ENCODE measurements at places on chromosomes 16 and 17.

- no peak for DNase-seq
Observed at GRCh38 chr16:86946396-86946795, 368.0 kb downstream of the FOXL1 start.

DNA sequence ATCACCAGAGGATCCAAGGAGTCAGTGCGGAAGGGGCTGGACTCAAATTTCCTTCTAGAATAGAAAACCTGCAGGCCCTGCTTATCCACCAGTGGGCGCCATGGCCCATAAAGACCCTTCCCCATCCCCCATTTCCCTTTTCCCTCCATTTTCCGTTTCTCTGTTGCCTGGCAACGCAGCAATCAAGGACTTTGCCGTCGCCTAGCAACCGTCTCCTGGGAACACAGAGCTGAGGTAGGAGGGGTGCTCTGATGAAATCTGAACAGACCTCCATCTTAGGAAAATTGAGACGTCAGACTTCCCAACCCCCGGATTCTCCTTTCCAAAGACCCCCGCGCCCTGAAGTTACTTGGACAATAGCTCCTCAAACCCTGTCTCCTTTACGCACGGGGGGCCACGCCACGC is 5.7 kb downstream of the DLG4 start:
- DNase-seq: no peak

GRCh38 chr16:1414532-1415260 is at the start of gene UNKL:
Gene UNKL (minus strand): TSS chr16:1414704. CDS start chr16:1414691, 13 bp downstream.
- peak; percentile 85 for DNase-seq

DNA sequence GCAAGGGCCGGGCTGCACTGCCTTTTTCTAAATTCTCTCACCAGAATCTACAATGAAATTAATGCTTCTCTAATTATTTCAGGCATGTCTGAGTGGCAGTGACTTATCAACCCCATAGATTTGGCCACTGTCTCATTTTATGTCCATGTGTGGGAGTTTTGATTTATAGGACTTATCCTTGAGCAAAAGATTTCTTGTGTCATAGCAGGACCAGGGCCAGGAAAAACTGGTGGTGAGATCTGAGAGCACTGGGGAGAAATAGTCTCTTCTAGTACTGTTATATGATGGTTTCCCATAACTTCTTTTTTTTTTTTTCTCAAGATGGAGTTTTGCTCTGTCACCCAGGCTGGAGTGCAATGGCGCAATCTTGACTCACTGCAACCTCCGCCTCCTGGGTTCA is 1.5 kb upstream of the KRT23 start:
- DNase-seq: no peak

DNA sequence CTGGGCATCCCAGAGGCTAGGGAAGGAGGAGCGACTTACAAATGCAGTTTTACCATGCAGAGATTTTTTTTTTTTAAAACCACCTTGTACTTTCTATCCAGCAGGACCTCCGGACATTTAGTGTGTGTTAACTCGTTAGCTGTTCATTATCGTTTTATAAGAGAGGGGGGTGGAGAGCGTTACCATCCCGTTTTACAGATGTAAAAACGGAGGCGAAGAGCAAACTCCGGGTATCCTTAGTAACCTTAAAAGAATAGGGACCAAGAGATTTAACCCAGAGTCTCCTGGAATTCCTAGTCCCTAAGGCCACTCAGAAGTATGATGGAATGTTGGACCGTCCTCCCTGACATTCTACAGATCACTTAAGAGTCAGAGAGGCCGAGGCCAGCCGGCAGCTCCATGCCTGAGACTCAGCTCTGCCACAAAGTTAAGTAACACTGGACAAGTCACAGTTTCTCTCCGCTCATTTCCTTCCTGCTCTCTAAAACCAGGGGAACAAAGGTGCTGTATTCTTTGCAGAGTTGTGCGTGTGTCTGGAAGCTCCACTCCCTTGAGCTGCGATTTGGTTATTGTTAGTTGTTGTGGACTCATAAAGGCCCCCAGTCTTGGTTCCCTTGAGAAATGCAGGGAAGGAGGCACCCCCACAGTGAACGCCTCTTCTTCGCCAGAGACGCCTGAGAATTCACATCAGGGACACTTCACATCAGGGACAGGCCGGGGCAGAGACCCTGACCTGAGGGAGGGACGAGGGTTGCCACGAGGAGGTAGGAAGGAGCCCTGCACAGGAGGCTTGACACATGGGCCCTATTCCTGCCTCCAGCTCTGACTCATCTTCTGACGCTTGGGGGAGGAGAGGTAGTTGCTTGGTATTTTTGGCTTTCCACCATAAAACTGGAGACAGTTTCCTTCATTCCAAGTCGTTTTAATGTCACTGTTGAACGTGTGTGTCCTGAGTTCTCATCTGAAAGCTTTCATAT is 1.2 kb downstream of the DUSP14 start:
- DNase-seq: no peak

DNA sequence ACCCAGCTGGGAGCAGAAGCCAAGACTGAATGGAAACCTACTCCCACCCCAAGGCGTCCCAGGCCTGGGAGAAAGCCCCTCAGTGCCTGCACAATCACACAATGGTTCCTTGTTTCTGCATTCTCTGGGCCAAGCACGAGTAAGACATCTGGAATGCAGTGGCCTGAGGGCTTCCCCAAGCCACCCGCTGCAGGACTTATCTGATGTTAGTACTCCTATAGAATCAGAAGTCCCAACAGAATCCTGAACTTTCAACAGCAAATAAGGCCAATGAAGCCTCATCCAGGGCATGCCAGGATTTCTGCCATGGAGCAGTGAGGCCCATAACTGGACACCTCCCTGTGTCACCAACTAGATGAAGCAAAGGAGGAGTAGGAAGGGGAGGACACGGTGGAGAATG is 28.6 kb downstream of the MYO18A start:
- DNase-seq: no peak

DNA sequence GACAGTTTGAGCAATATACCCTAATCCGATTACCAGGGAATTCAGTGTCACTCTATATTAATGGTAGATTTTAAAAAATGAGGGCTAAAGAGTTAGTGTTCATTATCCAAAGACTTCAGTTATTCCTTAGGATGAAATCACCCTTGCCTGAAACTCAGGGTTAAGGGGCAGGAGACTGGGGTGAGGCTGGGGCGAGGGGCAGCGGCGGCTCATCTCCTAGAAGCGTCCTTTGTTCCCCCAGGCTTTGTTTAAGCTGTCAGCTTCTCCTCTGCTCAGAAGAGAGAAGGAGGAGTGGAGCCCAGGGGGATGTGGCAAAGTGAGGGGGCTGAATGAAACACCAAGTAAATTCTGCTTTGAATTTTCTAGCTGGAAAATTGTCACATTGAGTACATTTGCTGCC is 117.7 kb upstream of the ELAC2 start:
- DNase-seq: no peak

DNA sequence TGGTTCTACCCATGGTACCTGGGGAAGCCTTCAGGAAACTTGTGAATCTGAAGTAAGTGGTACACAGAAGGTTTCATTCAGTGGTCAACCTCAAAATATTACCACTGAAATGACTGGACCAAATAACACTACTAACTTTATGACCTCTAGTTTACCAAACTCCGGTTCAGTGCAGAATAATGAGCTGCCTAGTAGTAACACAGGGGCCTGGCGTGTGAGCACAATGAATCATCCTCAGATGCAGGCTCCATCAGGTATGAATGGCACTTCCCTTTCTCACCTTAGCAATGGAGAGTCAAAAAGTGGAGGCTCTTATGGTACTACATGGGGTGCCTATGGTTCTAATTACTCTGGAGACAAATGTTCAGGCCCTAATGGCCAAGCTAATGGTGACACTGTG is 55.9 kb upstream of the SLC5A11 start:
- DNase-seq: no peak

GRCh38 chr16:57069635-57070370 is 22.6 kb upstream of the CPNE2 start:
- DNase-seq: no peak

GRCh38 chr17:19645734-19646201 is 2.8 kb upstream of the ALDH3A2 start:
- peak; percentile 61 for DNase-seq

GRCh38 chr17:3827124-3827773 is 18.8 kb downstream of the NCBP3 start:
- peak; percentile 61 for DNase-seq

GRCh38 chr17:42560246-42560645 is 1.7 kb upstream of the COASY start:
- DNase-seq: no peak

DNA sequence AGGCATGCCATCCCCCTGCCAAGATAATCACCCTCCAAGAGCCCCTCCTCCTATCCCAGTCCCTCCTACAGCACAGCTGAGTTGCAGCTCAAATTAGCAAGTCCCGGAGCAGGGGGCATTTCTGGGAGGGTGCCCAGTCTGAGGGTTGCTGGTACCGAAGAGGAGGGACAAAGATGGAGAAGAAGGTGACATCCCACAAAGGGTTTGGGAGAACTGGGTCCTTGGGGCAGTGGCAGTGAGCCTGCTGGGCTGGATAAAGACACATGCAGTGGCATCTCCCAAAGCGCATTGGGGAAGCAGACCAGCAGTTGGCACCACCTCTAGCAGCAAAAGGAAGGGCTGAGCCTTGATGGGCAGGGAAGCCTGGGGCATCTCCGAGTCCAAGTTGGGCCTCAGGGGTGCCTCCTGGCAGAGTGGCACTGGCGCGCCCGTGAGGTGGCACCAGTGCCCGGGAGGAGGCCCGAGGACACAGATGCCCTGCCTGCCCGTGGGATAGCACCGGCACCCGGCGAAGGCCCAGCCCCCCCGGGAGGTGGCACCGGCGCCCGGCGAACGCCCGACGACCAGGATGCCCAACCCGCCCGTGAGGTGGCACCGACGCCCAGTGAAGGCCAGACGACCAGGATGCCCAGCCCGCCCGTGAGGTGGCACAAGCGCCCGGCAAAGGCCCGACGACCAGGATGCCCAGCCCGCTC is 622 bp downstream of the TOM1L2 start:
- DNase-seq: no peak

- no peak for DNase-seq
Observed at GRCh38 chr17:32917081-32917480, 10.9 kb upstream of the TMEM98 start.

GRCh38 chr16:22948603-22949368 is 134.8 kb downstream of the HS3ST2 start:
- peak; percentile 57 for DNase-seq

GRCh38 chr16:70703041-70703834 is 17.4 kb upstream of the MTSS2 start:
- DNase-seq: no peak

- DNase-seq: no peak
Observed at GRCh38 chr17:21363776-21364642, 12.1 kb upstream of the KCNJ12 start.

DNA sequence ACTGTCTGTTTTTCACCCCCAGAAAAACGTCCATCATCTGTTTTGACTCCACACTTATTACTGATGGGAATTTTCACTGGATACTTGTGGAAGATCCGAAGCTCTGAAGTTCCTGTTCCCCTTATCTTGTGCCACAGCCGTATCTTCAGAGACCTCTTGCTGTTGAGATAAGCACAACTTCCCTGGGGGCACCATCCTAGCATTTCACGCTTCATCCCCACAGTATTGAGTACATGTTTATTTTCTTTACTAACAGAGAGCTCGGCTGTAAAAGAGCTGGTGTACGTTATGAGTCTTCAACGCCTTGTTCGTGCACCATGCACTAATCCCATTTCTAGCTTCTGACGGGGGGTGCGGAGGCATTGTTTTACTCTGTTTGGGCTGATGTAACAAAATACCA is 813.6 kb upstream of the EEF2KMT start:
- DNase-seq: no peak

DNA sequence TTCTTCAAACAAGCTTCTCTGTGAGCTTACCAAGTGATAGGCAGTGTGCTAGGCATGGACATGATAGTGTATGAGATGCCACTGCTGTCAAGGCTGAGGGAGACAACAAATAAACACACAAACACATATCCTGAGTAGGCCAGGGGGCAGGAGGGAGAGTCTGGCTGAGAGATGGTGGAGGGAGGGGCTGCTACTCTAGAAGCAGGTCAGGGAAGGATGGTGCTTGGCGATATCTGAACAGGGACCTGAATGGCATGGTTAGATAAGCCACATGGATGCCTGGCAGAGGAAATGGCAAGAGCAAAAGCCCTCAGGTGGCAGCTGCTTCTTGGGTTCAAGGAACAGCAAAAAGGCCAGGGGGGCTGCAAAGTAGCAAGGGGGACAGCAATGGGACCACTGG is 8.6 kb upstream of the CHST6 start:
- no peak for DNase-seq

DNA sequence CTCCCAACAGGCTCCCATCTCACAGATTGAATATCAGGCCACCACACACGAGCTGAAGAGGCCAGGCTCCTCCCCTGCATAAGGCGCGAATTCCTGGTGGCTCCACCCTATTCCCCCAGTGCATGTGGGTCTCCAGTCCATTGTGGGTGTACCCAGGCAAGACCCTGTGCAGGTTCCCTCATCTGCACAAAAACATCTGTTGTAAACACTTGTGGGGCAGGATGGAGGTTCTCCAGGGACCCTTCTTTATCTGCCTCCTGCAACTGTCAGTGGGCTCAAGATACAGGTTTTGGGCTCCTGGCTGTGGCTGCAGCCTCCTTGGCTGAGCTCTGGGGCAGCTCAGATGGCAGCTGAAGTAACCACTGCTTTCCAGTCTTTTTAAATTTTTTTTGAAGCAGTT is 17.6 kb upstream of the LGALS9 start:
- DNase-seq: no peak

GRCh38 chr17:45954914-45955313 is 44.1 kb upstream of the STH start:
- no peak for DNase-seq

GRCh38 chr17:64178011-64178825 is 48.3 kb upstream of the ERN1 start:
- no peak for DNase-seq

GRCh38 chr17:76884995-76885893 is 17.0 kb downstream of the MGAT5B start:
- no peak for DNase-seq

All from activated CD4-positive, CD25-positive, alpha-beta regulatory T cell treated with anti-CD3 and anti-CD28 coated beads, Interleukin-2, amount 50 U/mL, for 72 hours (primary cell).